ENCODE measurements at places on chromosomes 11 and 22.

DNA sequence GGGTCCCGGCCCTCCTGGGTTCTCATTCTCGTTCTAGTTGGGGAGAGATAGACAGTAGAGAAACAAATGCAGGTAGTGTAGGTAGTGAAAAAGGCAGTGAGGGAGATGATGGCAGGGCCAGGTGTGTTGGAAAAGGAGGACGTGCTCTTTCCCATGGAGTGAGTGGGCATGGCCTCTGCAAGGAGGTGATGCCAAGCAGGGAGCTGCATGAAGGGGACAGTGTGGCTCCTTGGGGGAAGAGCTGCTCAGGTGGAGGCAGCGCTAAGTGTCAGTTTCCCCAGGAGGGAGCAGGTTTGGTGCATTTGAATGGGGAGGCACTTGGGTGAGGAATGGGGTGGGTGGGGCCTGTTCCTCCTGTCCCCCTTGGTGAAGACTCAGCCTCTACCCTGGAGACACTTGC is 22.2 kb downstream of the MCM5 start:
- DNase-seq = no peak

- DNase-seq = no peak
Observed at GRCh38 chr11:63889344-63889743, 27.6 kb downstream of the RCOR2 start.

DNA sequence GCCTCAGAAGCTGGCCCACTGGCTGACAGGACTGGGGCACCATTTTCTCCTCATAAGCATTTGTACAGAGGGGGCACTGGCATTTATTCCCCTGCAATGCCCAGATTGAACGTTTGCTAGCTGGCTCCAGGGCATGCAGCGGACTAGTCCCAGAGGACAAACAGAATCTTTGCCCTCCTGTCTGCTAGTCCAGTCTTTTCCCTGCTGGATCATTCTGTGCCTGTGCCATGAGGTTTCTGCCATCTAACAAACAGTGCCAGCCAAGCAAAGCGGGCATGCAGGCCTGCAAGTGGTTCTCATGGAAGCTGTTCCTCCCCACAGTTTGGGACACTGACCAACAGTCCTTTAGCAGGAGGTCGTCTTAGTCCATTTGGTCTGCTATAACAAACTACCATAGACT is 53.4 kb downstream of the KCNJ1 start:
- DNase-seq = no peak

GRCh38 chr22:19047993-19048392 is 74.2 kb downstream of the DGCR2 start:
- no peak for DNase-seq

GRCh38 chr11:20488352-20488751 is 100.8 kb downstream of the PRMT3 start:
- DNase-seq = no peak

- no peak for DNase-seq
Observed at GRCh38 chr22:39176143-39176713, 23.7 kb upstream of the CBX7 start.

DNA sequence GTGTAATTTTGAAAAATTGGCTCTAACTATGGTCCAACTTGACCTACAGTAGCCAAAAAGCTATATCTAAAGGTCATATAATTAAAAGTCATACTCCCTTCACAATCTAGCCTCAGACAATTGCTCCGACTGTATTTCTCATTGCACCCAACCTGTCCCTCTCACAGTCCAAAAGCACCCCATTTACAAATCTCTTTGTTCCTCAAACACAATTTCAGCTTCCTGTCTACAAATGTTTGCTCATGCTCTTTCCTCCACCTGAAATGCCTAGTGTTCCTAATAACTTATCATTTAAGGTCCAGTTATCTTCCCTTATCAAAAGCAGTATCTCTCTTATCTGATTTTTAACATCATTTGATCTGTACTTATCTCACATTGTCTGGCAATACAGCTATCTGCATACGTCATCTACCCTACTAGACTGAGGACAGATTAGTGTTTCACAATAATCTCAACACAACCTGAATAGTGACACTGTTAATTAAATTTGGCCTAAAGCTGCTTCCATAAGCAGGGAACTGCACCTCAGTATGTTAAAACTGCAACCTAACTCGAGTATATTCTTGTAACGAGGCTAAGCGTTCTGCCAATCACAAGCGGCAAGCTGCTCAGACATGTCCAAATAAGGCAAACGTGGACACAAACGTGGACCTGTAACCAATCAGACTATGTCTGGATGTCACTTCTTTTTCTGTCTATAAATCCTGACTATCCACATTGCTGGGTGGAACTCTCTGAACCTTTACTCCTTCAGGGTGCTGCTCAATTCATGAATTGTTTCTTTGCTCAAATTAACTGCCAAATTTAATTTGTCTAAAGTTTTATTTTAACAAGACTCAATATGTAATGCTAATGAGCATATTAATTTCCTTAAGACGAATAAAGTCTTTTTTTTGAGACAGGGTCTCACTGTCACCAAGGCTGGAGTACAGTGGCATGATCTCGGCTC is 15.9 kb downstream of the PICALM start:
- DNase-seq = no peak

DNA sequence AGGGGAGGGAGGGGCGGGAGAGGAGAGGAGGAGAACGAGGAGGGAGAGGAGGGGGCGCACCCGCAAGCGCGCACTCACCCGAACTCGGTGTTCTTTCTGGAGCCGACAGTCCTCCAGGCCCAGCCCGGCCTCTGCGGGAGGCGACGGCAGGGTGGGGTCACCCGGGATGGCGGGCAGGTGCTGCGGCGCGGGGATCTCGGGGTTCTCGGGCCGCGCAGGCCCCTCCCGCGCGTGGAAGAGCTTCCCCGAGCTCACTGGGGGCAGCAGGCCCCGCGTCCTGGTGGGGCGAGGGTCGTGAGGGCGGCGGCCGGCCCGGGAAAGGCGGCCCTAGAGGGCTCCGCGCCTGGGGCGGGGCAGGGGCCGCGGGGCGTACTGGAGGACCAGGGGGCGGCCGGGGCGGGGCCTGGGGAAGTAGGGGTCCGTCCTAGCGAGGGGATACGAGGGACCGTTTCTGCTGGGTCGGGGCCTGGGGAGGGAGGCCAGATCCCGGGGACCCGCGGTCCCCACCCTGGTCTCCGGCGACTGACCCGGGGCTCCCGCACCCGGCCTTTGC is 5.2 kb downstream of the LMNTD2 start:
- DNase-seq = no peak

DNA sequence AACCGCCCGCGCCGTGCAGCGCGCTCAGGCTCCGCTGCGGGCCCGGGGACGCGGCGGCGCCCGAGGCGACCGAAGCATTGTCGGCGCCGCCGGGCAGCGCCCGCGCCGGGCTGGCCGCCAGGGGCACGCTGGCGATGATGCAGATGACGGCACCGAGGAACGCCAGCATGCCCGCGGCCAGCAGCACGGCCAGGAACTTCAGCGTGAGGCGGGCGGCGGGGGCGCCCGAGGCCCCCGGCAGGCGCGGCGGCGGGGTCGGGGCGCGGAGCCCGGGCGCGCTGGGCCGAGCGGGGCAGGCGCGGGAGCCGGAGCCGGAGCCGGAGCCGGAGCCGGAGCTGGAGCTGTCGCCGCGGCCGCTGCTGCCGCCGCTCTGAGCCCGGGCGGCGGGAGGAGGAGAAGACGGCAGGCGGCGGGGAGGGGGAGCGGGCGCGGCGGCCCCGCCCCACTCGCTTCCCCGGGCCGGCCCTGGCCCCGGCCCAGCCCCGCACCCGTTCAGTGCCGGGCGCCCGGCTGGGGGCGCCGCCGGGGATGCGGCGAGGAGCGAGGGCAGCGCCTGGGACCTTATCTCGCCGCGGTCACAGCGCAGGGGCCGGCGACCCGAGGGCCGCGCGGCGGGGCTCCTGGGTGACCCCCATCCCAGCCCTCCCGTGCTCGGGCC is at the start of gene NPTXR:
TSS of gene NPTXR (minus strand) at position 372 of the 658 bp plus-strand sequence.
- no peak for DNase-seq

DNA sequence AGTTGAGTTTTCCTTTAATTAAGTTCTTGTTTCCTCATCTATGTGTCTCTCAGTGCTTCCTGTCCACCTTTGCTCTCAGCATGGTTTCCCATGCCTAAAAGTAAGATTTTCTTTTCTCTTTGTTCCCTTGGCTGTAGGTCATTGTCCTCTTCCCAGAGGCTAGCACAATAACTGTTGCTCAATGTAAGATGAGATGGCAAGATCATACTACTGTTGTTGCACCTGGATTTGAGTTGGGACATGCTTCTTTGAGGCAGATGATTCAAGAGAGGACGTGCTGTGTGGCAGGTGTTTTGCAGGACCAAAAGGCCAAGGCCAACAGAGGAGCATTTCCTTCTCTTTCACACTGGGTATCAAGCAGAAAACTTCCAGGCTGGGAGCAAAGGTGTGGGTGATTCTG is 11.3 kb upstream of the NELL1 start:
- DNase-seq = no peak

Data from urinary bladder (tissue), 4 donors.